ENCODE measurements at places on chromosomes 2 and 18.

DNA sequence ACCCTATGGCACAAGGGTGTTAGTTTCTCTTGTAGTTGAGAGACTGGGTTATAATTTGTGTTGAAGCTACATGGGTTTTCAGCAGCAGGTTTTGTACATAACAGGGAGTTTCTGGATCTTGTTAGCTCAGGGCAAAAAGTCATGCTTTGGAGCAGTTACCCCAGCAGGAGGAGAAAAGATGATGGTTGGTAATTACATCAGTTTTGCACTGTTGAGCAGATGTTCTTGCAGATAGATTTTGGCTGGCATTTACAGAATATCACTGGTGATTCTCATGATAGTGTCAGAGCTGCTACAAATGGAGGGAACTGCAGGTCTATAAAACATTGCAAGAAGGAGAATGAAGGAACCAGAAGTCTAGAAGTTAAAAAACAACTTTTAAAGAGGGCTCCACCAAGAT, 215.2 kb upstream of the ATP5MC3 start:
- DNase-seq, result no peak

DNA sequence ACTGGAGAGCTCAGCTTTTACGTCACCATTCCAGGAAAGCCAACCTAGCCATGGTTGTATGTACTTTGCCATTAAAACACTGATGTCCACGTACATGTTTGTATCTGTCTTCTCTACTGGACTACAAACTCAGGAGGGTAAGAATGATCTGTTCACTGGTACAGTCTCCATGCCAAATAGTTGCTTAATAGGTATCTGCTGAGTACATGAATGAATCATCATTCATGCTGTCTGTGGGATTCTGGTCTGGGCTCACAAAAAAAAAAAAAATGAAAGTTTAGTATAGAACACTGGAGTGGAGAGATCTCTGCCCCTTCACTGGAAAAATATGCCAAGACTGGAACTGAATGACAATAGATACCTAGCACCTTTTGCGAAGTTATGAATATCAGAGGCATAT, 102.6 kb upstream of the ITGA4 start:
- DNase-seq, result no peak

- no peak for DNase-seq
Observed at GRCh38 chr2:38065502-38066135, 10.3 kb downstream of the CYP1B1 start.

- DNase-seq, result no peak
Observed at GRCh38 chr18:76757925-76758324, 64.4 kb upstream of the ZNF236 start.

- no peak for DNase-seq
Observed at GRCh38 chr2:144935191-144935590, 415.3 kb upstream of the ZEB2 start.

- DNase-seq, result no peak
Observed at GRCh38 chr18:58058720-58059119, 14.7 kb downstream of the NEDD4L start.

GRCh38 chr2:10383960-10384734, 64.0 kb downstream of the ODC1 start:
- DNase-seq, result no peak

DNA sequence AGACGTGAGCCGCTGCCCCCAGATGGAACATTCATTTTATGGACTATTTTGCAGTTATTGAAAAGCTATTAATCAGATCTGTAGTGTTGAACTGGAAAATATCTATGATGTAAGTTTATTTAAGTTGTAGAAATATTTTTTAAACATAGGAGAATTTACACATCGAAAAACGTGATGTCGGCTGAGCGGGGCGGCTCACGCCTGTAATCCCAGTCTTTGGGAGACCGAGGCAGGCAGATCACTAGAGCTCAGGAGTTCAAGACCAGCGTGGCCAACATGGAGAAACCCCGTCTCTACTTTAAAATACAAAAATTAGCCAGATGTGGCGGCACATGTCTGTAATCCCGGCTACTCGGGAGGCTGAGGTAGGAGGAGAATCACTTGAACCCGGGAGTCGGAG, 2.0 kb upstream of the TIA1 start:
- no peak for DNase-seq

DNA sequence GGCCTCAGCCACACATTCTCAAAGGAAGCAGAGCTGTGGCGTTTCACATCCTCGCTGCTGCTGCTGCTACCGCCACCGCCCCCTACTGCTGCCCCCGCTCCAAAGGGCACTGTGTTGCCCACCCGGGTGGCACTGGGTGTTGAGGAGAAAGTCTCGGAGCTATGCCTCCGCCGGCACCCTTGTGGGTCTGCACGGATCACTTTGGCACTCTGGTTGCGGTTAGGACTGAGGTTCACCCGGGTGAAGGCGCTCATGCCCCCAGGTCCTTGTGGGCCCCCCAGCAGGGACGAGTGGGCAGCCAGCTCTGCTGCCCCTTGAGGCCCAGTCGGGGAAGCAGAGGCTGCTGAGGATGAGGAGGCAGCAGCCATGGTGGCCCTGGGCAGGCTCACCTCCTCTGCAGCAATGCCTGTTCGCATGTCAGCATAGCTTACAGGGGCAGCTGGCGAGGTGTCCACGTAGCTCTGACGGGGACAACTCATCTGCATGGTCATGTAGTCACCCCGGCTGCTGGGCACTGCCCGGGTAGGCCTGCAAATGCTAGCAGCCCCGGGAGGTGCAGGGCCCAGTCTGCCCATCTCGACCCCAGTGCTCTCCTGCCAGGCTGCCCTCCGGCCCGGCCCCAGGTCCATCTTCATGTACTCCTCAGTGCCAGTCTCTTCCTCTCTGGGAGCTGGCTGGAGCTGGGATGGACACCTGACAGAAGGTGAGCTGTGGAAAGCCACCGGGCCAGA, 4.2 kb downstream of the IRS1 start:
- no peak for DNase-seq
